GOT3 (cell line): ENCODE measurements at places on chromosomes 2 and 18.

DNA sequence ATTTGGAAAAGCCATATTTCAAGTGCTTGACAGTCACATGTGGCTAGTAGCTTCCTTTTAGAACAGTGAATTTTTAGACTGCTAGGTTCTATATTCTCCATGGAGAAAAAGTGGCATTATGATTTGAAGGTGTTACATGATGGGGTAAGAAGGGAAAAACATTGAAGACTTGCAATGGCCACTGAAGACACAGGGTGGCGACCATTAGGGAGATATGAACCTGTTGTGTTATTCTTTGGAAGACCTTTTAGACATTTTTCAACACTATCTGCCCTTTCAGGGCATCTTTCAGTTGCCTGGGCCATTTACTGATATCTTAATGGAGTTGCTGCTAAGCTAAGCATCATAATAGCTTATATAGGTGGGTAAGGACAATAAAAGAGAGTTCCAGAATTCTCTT, 1387.2 kb downstream of the SUCLG1 start:
- no peak for DNase-seq

GRCh38 chr2:197707316-197708213, 2.4 kb downstream of the MARS2 start:
- DNase-seq: no peak

GRCh38 chr2:106782681-106783080, 103.3 kb downstream of the ST6GAL2 start:
- DNase-seq: no peak

- DNase-seq: no peak
Measured at GRCh38 chr2:157345647-157346389, 20.2 kb upstream of the ERMN start.

- DNase-seq: no peak
Measured at GRCh38 chr2:217293607-217294006, 433.7 kb upstream of the TNP1 start.

GRCh38 chr2:17416884-17417391, 101.3 kb downstream of the RAD51AP2 start:
- no peak for DNase-seq

GRCh38 chr2:37833423-37833822, 91.7 kb upstream of the RMDN2 start:
- DNase-seq: no peak

GRCh38 chr2:88123975-88124917, 3.6 kb downstream of the FABP1 start:
- DNase-seq: no peak

GRCh38 chr2:125730921-125731320, 925.0 kb upstream of the GYPC start:
- DNase-seq: no peak

GRCh38 chr2:2131075-2131789, 199.8 kb downstream of the MYT1L start:
- DNase-seq: no peak

GRCh38 chr2:57453945-57454344, 592.7 kb upstream of the VRK2 start:
- no peak for DNase-seq

DNA sequence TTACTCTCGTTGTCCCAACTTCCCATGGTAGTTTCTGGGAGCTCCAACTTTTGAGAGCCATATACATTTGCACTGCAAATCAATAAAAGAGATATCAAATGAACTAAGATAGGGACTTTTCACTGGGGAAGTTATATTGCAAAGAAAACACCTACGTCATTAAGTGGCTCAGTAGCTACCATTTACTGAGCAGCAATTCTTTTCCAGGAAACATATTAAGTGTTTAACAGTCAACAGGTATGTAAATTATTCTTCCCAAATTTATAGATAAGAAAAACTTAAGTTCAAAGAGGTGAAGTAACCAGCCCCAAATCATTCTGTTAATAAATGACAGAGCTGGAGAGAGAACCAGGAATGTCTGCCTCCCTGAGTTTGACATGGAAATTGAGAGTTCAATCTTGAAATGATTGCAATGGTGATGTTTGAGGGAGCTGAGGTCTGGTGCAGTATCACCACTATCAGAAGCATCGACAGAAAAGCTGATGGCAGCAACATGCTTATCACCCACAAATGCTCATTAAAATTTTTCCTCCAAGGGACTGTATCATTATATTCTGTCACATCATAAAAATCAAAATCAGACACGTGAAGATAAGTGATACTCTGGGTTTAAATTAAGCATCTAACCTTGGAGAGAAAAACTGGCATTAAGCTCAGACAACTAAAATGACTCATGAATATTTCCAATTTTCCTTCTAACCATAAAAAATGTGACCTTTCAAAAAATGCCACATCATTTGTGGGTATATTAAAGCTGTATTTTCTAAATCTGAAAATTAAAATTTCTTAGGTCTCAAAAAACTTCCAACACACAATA, 43.4 kb downstream of the GAREM1 start:
- DNase-seq: no peak

- DNase-seq: no peak
Measured at GRCh38 chr2:141767051-141767450, 363.8 kb downstream of the LRP1B start.

DNA sequence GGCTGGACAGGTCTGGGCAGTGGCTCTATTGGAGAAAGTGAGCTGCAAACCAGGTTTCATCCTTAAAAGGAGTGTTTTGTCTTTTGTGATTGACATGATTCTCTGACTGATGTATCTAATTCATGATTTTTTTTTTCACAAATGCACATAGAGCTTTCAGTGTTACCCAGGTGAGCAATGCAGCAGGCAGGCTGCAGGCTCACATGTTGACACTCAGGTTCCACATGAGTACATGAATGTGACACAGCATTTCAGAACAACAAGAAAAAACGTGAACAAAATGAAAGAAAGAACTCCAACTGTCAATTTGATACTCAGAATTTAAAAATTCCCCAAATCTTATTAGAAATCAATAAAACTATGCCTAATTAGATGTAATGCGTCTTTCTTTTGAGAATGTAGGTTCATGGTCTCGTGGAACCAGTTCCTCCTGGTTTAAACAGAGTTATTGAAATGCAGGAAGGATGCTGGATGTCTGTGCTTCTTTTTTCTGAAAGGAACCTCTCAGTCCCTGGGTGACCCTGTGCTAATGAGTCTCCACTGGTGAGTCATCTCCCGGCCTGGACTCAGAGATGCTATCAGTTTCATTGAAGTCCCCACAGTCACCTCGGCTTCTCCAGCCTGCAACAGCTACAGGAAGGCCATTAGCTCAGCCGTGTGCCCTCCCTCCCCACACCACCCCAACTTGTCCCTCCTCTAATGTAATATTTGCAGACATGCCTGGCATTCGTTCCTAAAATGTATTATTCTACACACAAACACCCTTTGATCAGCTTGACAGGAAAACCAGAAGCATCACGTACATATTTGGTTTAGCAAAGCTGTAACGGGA, 430.4 kb downstream of the LPIN1 start:
- no peak for DNase-seq

GRCh38 chr18:13394801-13395200, 176.2 kb downstream of the LDLRAD4 start:
- DNase-seq: no peak

- DNase-seq: no peak
Measured at GRCh38 chr2:199186301-199186751, 271.4 kb downstream of the SATB2 start.

DNA sequence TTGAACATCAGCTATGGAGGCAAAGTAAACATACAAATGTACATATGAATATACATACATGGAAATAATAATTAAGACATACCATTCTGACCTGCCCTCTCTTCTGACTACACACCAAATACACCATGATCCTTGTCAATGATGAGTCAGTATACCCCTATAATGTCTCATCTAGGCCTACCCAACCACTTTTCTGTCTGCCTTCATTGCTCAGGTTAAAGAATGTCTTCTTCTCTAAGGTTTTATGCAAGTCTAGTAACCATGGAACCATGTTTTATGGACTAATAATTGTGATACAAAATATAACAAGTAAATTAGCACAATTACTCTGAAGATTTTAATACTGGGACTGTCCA, 128.7 kb downstream of the NCKAP5 start:
- DNase-seq: no peak

DNA sequence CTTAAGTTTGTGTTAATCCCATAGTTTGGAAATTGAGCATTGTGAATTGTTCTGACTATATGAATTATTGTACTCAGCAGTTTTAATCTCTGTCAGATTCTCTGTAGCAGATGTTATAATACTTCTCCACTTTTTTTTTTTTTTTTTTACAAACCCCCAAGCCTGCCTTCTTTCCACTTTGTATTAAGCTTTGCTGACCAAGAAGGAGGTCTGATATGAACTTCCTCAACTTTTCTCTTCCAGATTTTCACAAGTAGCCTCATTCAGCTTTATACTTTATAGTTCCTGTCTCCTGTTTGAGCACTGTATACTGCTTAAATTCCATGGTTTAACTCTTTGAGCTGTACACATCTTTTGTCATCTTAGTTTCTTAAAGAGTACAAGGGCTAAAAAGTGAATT, 105.0 kb downstream of the HAUS1 start:
- no peak for DNase-seq

DNA sequence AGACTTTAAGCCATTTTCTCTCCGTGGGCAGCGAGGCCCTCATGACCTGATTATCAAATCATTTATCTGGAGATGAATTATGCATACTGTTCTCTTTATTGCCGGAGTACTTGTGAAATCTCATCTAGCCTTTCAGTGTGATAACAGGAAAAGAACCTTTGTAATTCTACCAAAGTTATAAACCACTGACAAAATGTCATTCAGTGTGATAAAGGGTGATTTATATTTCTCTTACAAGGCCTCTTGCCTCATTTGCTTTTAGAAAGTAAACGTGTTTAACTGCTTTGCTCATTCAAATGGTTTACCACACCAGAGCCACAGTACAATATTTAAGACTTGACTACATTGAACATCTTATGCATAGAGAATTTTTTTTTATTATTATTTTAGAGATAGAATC, 13.8 kb downstream of the MTCL1 start:
- no peak for DNase-seq

DNA sequence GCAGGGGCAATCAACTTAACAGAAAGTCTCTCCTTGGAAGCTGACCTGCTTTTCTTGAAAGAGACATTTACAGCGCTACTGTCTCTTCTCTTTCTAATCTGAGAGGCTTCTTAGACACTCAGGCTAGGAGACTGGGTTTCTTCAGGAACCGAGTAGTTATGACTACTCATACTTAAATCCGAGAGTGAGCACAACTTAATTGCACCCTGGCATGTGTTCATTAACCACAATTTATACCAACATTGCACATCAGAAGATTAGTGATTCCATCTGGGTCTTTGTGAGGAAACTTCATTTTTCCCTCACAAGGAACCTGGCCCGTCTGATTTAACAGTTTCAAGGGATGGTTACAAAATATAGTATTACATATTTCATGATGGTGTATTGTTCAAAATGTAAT, 176.9 kb downstream of the UBE2E3 start:
- no peak for DNase-seq

- no peak for DNase-seq
Measured at GRCh38 chr2:158762336-158762735, 32.8 kb upstream of the DAPL1 start.

GRCh38 chr2:161250864-161251436, 57.3 kb upstream of the PSMD14 start:
- DNase-seq: no peak

DNA sequence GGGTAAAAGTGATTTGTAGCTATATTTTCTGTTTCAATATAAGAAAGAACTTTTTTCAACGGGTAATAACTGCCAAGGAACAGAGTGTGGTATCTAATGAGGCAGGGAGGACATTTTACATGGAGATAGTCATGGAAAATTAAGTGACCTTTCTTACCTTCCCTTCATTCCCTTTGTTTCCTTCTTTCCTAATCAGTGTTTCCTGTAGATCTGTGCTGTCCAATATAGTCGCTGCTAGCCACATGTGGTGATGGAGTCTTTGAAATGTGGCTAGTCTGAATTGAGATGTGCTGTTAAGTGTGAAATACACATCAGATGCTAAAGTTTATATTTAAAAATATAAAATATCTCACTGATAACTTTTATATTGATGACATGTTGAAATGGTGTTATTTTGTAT, 81.8 kb downstream of the BABAM2 start:
- no peak for DNase-seq

DNA sequence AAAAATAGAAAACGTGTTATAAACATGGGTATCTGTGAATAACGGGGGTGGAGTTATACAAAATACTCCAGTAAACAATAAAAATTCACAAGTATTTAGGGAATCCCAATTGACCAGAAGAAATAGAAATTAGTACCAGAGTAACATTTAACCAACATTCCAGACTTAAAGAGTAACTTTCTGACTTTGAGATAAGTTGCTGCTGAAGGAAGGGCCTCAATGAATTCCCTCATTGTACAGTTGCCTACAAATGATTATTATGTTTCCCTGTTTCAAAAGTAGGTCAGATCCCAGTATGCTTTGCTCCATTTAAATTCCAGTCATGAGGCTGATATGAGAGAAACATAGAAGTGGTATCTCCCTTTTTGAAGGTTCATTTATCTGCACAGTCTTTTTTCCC, 88.3 kb upstream of the KCNH7 start:
- DNase-seq: no peak

DNA sequence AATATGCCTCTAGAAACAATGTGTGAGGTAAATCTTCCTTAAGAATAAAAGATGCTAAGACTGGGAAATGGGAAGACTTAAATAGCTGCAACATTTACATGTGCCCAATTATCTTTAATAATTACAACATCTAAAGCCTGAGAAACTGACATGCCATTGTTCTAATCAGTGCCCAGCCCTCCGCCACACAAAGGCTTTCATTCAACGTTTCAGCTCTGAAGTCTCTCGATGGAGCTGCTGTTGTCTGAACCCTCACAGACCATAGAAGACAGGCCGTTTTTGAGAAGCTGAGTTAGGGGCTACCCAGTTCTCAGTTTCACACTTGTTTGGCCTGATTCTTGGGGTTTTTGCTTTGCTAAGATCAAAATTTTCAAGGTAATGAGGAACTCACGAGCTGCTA, 315.4 kb upstream of the CHST9 start:
- DNase-seq: no peak

DNA sequence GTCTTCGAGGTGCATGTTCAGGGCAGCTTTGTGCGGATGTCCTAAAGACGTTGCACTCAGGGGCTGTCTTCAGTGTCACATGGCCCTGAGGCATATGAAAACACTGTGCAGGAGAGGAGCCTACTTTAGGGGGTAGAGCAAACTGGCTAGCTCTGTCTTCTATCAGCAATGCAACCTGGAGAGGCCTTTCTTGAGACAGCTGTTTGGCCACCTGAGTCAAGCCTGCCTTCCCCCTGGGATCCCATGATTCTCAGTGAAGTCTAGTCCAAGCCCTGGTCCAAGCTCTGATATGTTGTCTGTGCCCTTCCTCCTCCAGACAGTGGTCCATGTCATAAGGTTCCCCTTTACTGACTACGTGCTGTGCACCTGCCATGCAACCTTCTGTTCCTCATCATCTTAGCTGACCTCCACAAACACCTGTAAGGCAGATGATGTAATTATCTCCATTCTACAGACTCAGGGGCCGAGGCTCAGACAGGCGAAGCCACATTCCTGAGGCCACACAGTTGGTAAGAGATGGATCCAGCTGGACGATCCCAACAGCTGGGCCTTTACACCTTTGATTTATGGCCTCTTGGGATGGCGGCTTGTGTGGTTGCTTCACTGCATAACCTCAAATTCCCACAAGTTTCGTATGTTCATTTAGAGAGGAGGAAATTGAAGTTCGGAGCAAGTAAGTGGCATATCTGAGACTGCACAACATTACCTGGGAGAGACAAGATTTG, 109.9 kb downstream of the COPS8 start:
- no peak for DNase-seq

- DNase-seq: no peak
Measured at GRCh38 chr2:148752977-148753376, 108.4 kb downstream of the EPC2 start.

- DNase-seq: no peak
Measured at GRCh38 chr2:144876013-144876412, 356.1 kb upstream of the ZEB2 start.
